ENCODE measurements at places on chromosomes 5 and 9.

DNA sequence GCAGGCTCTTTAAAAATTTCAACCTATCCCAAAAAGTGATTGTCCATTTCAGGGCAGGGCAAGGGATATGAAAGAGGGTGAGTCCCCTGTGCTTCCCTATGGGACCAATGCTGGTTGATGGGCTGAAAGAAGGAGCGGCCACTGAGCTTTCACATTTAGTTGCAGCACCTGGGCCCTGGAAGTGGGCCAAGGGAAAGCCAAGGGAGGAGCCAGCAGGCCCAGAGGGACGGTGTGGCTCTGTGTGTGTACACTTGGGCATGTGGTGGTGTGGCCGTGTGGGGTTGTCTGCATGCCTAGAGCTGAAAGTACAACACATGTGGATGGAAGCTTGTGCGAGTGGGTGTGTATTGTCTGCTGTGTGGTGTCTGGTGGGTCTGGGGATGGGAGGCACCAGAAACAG lies 14.0 kb upstream of the PSMD5 start:
- peak; percentile 3 for DNase-seq

DNA sequence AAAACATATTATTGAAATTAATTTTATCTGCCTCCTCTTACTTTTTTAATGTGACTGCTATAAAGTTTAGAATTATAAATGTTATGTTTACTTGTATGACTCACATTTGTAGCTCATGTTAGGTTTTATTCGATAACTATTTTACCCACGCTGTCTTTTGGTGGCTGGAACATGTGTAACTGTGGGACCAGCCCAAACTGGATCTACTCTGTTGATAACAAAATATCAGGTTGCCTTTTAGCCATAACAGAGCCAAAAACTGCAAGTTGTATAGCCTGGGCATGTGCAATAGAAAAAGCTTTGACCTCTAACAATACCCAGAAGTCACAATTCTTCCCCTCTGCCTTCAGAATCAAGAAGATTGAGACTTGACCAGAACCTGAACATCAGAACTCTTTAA lies 356.5 kb downstream of the PRELID2 start:
- no peak for DNase-seq

DNA sequence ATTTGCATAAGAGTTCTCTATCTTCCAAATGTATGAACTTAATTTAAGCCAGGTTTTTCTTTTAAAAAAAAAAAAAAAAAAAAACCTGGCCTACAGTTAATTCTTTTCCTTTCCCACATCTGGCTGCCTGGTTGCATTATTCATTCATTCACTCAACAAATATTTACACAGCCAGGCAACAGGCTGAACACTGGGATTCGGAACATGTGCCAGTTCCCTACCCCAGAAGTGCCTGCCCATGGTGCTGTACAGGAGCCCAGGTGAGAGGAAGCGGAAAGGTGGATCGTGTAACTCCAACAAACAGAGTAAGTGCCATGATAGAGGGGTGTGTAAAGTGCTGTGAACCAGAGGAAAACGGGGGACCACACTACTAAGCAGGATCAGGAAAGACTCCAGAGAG lies 93.6 kb downstream of the CDK5RAP2 start:
- no peak for DNase-seq

- no peak for DNase-seq
These were observed 1.2 kb upstream of the SQSTM1 start for GRCh38 chr5:179819296-179820126.

DNA sequence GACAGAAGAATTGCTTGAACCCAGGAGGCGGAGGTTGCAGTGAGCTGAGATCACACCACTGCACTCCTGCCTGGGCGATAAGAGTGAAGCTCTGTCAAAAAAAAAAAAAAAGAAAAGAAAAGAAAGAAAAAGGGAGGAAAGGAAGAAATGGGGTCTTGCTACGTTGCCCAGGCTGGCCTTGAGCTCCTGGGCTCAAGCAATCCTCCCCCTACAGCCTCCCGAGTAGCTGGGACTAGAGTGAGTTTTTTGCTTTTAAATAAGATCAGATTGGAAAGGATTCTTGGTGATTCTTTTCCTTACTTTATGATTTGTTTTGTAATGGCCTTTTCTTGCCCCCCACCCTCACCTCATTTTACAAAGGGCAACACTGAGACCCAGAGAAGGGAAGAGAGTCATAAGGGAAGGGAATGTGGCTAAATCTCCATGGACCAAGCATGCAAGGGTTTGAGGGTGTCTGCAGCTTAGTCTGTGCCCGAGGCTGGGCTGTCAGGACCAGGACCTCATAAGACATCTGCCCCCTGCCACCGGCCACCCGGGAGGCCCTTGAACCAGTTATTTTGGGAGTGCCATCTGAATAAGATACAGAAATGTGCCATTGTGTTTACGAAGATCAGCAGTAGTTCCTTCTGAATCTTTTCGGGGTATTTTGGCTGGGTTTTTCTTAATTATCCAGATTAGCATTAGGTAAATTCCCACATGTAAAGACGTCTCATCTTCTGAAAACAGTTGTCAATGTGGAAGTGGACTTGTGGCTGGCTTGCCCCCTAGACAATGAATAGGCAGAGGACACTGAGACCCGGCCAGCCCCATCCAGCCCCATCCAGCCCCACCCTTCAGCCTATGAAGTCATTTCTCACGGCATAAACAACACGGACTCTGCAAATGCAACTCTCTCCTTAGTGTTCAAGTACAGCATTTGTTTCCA lies 44.5 kb upstream of the GRHPR start:
- DNase-seq = no peak

DNA sequence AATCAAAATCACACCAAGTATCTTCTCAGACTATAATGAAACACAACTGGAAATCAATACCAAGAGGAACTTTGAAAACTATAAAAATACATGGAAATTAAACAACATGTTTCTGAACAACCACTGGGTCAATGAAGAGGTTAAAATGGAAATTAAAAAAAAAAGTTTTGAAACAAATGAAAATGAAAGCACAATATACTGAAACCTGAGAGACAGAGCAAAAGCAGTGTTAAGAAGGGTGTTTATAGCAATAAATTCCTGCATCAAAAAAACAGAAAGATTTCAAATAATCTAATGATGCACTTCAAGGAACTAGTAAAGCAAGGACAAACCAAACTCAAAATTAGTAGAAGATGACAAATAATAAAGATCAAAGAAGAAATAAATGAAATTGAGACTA lies 92.0 kb downstream of the TMEM232 start:
- no peak for DNase-seq

- DNase-seq = no peak
These were observed 33.0 kb downstream of the ERGIC1 start for GRCh38 chr5:172866802-172867748.

DNA sequence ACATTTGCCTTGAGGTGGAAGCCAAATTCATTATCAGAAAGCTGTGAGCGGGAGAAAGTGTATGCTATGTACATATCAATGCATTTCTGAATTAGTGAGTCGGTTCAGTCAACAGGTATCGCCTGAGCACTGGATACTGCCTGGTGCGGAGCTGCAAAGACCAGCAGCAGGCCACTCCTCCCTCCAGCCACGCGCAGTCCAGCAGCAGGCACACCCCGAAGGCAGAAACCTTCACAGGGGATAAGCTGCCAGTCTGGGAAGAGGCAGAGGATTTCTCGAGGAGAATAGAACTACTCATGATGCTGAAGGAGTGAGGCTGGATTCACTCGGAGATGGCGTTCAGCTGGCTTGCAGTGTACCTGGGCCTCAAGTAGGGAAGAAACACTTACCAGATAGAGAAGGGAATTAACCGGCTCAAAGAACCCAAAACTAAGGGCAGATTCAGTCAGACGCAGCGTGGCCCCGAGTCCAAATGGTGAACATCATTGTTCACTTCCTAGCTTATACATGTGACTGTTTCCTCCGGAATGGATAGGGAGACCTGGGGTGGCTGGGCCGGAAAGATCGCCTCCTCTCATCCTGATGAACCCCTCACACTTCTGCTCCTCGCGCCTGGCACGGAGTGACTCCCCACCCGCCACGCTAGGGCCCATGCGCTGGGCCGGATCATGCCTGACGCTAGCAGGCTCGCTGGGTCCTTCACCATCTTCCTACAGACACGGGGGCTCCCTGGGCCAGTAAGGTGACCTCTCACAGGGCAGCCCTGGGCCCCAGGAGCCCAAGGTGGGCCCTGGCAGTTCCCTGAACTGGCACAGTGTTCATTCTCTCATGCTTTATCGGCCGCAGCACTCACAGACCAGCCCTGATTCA lies 78.1 kb upstream of the SPATA31C2 start:
- DNase-seq = no peak

DNA sequence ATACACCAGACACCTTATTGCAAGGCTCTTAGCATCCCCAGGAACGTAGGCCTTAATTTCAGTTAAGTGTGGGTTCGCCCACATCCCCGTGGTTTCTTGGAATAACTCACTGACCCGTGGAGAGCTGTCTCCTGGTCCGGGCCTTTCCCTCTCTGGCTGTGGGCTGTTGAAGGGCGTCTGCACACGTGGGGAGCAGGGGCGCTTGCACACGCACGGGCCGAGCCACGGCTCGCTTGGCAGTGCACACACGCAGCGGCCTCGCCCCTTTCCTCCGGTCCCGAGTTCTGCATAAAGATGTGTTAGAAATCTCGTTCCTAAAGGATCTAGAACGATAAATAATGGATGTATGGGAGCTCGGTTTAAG lies 141.9 kb downstream of the PBX3 start:
- no peak for DNase-seq
